ENCODE measurements at places on chromosomes 6 and 20.

DNA sequence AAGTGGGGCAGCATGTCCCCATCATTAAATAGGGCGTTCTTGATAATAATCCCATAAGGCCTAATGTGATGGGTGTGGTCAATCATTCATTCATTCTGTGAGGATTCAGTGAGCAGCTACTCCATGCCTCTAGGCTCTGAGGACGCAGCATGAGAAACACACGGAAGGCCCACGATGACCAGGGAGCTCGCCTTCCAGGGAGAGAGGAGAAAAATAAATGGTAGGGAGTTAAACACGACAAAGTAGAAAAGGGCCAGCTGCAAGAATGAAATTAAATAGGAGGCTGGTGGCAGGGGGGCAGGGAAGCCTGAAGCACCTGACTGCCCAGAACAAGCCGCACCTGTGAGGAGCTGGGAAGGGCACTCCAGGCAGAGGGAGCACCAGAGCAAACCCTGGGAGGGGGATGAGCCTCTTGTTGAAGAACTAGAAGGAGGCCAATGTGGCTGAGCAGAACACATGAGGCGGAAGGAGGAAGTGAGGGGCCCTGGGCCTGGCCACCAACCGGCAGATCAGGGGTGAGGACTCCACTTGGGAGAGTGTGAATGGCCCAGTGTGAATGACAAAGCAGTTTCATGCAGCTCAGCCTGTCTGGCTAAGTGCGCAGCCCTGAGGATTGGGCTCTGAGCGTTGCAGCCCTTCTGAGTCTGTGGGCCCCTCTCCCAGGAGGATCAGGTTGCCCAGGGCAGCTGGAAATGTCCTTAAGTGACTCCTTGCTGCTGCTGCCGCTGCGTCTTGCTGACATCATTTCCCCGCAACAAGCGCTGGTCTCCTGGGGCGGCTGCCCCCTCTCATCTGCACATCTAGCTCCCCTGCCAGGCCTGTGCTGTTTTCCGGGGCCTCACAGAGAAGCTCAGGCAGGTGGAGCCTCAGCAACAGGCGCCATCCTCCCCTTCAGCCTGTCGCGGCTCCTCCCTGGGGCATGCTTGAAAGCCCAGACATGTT is 99.9 kb downstream of the CDH26 start:
- DNase-seq: no peak

DNA sequence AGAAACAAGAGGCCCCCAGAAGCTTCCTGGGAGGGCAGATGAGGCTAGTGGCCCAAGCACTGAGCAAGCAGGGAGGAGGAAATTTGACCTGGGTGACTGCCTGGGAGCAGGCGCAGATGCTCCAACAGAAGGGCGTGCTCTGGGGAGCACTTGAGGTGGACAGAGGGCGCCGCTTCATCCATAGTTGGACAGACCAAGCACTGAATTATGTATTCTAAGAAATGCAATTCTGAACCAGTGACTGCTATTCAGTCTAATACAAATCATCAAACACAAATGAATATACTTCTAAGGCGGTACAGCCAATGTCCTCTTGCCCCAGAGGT is 28.7 kb upstream of the IRF4 start:
- DNase-seq: no peak

GRCh38 chr6:37820718-37821079 is 1.2 kb downstream of the ZFAND3 start:
- no peak for DNase-seq

DNA sequence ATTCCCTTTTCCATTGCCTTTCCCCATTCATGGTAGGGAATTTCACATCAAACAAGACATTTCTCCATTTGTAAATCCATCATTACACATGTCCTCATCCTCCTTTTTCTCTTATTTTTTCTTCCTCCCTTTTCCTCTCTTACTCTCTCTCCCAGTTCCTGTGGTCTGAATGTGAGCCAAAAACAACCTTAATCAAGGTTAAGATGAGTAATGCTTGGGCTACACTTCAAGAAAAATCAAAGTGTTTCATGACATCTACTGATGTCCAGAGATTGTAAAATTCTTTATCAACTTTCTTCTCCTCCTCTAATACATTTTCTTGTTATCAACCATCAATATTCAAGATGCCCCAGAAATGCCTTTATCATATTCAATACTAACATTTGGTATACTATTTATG is 208.0 kb upstream of the PRND start:
- no peak for DNase-seq

DNA sequence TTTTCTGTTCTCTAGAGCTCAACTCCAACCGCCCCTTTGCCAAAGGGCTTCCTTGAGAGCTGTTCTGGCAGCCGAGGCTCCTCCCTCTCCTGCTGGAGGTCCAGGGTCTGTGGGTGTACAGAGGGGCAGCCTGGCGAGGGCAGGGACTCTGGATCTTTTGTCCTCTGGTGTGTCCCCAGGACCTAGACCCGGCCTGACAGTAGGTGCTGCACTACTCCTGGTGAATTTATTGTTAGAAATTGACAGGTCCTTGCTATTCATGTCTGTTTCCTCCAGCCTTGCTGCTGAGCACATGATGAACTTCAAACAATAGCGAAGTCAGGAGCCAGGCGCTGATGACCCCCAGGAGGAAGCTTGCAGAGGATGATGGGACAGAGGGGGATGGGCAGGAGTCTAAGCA is 234.7 kb upstream of the SULF2 start:
- DNase-seq: no peak

DNA sequence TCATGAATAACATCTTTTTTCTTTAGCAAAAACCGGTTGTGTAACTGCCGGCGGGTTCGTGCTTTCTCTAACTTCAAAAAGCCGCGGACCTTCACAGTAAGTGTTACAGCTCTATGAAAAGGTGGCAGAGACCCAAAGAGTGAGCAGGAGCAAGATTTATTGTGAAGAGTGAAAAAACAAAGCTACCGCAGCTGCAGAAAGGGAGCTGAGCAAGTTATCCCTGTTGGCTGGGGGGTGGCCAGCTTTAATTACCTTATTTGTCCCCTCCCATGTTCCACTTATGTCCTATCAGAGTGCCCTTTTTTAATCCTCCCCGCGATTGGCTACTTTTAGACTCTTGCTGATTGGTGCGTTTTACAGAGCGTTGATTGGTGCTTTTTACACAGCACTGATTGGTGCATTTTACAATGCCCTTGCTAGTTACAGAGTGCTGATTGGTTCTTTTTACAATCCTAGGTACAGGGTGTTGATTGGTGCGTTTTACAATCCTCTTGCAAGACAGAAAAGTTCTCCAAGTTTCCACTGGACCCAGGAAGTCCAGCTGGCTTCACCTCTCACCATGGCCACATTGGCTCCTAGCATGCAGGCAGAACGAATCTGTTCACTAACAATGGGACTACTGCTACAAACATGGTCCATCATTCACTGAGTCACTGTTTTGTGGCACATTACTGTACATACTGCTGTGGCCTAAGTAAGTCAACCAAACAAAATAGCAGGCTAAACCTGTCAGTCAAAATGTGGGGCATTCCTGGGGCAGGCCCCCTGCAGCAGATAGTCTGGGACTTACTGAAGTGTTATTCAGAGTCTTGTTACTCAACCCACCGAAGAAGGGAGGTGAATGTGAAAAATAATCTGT is 52.8 kb downstream of the MYLIP start:
- no peak for DNase-seq

- DNase-seq: no peak
Observed at GRCh38 chr20:15395457-15395856, 1058.0 kb upstream of the FLRT3 start.
